ENCODE measurements at places on chromosomes 3 and 15. TPM values are rescaled to one million over a fixed set of nuclear protein-coding genes. Genes with fewer than 3 reads are reported as not detected.

GNAI2 gene
- total RNA-seq, result 168 TPM

SLC6A20 gene
- 0.14 TPM for total RNA-seq

THAP10 gene
- total RNA-seq, result 3.3 TPM

VPS33B gene
- 11.4 TPM for total RNA-seq

NTRK3 gene
- not detected for total RNA-seq

PLSCR4 gene
- 1.9 TPM for total RNA-seq

RTP1 gene
- not detected for total RNA-seq

IGSF11 gene
- 0.21 TPM for total RNA-seq

GOLGA6B gene
- not detected for total RNA-seq

LYSMD2 gene
- total RNA-seq, result 8.0 TPM

UCN2 gene
- total RNA-seq, result 2.4 TPM

RRP9 gene
- total RNA-seq, result 40.7 TPM

P2RY12 gene
- not detected for total RNA-seq

BFSP2 gene
- not detected for total RNA-seq

PLD1 gene
- 13.3 TPM for total RNA-seq

All from nasal cavity respiratory epithelium epithelial cell of viscerocranial mucosa (primary cell).